ENCODE measurements at places on chromosomes 6 and 20. TPM values are rescaled to one million over a fixed set of nuclear protein-coding genes. Genes with fewer than 3 reads are reported as not detected.

DNA sequence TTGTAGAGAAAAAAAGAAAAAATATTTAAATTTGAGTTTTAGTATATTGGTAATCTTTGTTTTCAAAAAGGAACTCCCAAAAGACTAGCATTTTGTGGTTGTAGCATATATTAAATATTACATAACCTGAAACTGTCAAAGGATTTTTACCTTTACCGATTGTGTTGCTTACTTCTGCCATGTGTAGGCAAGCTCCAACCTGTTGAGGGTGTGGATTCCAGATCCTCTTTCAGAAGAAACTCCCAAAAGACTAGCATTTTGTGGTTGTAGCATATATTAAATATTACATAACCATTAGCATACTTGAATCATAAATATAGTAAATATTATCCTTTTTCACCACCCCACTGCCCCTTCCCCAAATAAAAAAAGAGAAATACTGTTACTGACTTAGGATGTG is 3.2 kb downstream of the DSE start:
- H3K27ac ChIP-seq: no peak overlapping the region
- no peaks in the 10 kb centered on the region for H3K27me3 ChIP-seq
- no peak for DNase-seq
- peaks cover 3% of the 10 kb centered on the region for H3K4me1 ChIP-seq

GRCh38 chr6:70886661-70887060 is 70.2 kb downstream of the B3GAT2 start:
- H3K27me3 ChIP-seq: no peaks in the 10 kb centered on the region
- H3K36me3 ChIP-seq: no peaks in the 10 kb centered on the region
- H3K4me3 ChIP-seq: no peak overlapping the region
- DNase-seq: no peak

GRCh38 chr20:23079016-23079351 is 7.1 kb downstream of the CD93 start:
- no peaks in the 10 kb centered on the region for H3K36me3 ChIP-seq
- H3K4me1 ChIP-seq: no peaks in the 10 kb centered on the region
- H3K27ac ChIP-seq: no peak overlapping the region
- DNase-seq: no peak
- H3K4me3 ChIP-seq: no peak overlapping the region

Gene FAM110A
- 16.8 TPM for total RNA-seq

DNA sequence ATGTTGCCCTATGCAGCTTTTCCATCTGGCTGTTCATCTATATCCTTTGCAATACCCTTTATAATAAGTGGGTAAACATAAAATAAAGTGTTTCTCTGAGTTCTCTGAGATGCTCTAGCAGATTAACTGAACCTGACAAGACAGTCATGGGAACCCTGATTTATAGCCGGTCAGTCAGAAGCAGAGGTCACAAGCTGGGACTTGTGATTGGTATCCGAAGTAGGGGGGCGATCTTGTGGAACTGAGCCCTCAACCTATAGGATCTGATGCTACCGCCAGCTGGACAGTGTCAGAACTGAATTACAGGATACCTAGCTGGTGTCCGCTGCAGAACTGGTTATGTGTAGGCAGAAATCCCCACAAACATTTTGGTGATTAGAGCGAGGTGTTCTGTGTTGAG is 39.0 kb downstream of the SLC17A5 start:
- H3K36me3 ChIP-seq: peaks cover 62% of the 10 kb centered on the region
- no peak for DNase-seq
- no peaks in the 10 kb centered on the region for H3K27me3 ChIP-seq
- no peak overlapping the region for H3K27ac ChIP-seq
- H3K4me3 ChIP-seq: no peak overlapping the region

GRCh38 chr6:52519618-52520017 is 57.2 kb downstream of the TRAM2 start:
- H3K4me3 ChIP-seq: no peak overlapping the region
- H3K4me1 ChIP-seq: peaks cover 39% of the 10 kb centered on the region
- H3K27me3 ChIP-seq: no peaks in the 10 kb centered on the region
- H3K36me3 ChIP-seq: peaks cover 14% of the 10 kb centered on the region

DNA sequence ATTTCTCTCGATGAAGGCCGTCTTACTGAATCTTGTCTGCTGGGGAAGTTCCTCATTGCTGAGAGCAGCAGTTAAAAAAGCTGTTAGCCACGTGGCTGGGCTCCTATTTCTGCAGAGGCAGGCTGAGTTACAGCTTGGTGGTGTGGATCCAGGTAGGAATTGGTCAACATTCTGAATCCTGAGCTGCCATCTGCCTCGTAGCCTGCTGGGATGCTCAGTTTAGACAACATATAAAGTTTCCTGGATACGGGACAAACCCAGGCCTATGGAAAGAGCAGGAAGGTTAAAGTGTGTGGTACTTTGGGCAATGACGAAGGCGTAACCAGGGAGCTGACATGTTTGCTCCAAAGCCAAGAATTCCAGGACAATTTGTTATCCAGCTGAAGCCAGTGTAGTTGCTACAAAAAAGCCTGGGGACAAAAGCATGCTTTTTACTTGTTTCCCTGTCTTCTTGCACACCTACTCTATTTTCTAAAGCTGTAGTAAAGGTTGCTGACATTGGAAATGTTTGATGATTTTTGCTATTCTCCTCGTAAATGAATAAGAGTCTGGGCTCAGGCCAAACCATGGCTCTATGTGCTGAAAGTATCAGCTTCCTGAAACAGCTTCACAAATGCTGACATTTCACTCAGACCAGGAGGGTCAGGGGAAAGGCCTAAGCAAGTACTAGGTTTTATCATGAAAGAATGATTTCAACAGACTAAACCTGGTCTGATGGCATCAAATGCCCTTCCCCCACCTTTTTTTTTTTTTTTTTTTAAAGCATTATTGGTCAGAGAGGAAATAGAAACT is 12.4 kb upstream of the MYLK2 start:
- H3K27ac ChIP-seq: no peak overlapping the region
- H3K4me1 ChIP-seq: no peaks in the 10 kb centered on the region
- H3K36me3 ChIP-seq: no peaks in the 10 kb centered on the region
- H3K27me3 ChIP-seq: no peaks in the 10 kb centered on the region
- no peak for DNase-seq

GRCh38 chr6:125316621-125317020 is 14.9 kb upstream of the HDDC2 start:
- no peaks in the 10 kb centered on the region for H3K4me1 ChIP-seq
- H3K4me3 ChIP-seq: no peak overlapping the region
- no peak for DNase-seq
- no peaks in the 10 kb centered on the region for H3K36me3 ChIP-seq
- H3K27me3 ChIP-seq: no peaks in the 10 kb centered on the region

- H3K4me1 ChIP-seq: no peaks in the 10 kb centered on the region
- DNase-seq: no peak
- H3K36me3 ChIP-seq: no peaks in the 10 kb centered on the region
- H3K27ac ChIP-seq: no peak overlapping the region
- H3K4me3 ChIP-seq: no peak overlapping the region
Measured at GRCh38 chr6:129364037-129364436, 345.9 kb downstream of the ARHGAP18 start.

Gene GABRR1
- total RNA-seq: not detected

DNA sequence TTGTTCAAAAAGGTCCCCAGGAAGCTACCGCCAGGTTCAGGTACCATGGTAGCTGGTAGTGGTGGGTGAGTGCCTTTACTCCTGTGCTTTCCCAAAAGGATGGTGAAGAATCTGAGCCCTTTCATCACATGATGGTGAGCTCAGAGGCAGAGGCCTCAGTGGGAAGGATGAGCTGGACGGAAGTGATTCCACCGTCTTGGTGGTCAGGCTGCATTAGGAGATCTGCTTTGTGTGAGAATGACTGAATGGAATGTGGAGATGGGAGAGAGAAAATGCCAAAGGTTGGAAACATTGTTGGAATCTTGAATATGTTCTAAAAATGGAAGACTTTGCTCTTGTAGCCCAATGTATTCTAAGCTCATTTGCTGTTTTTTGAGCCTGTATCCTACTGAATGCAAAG is 108.1 kb upstream of the SCP2D1 start:
- no peaks in the 10 kb centered on the region for H3K4me1 ChIP-seq
- no peak overlapping the region for H3K4me3 ChIP-seq
- no peaks in the 10 kb centered on the region for H3K27me3 ChIP-seq
- no peak for DNase-seq
- no peak overlapping the region for H3K27ac ChIP-seq

DNA sequence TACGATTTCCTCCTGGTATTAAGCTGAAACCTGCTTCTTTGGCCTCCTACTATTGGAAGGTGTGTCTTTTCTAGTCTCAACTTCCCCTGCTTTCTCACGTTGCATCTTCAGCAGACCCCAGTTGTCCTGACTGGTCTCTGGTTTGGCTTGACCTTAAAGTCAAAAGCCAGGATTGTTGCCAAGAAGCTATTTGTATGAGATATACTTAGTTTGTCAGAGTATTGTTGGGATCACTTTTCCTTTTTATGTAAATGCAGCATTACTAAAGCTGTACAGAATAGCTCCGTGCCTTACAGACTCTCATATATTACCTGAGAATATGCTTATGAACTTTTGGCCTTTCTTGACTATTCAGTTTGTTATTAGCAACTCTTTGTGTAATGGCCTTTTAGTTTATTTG is 61.1 kb downstream of the TSPYL4 start:
- no peaks in the 10 kb centered on the region for H3K36me3 ChIP-seq
- no peak overlapping the region for H3K4me3 ChIP-seq
- no peak overlapping the region for H3K27ac ChIP-seq
- H3K4me1 ChIP-seq: peaks cover 10% of the 10 kb centered on the region
- no peak for DNase-seq

Gene CSNK2A1
- 84.8 TPM for total RNA-seq

- H3K4me1 ChIP-seq: peaks cover 6% of the 10 kb centered on the region
- no peaks in the 10 kb centered on the region for H3K27me3 ChIP-seq
- DNase-seq: no peak
- peak overlapping the region; percentile 75 for H3K27ac ChIP-seq
- H3K4me3 ChIP-seq: peak overlapping the region; percentile 53
Measured at GRCh38 chr6:75494290-75494689, 690 bp upstream of the FILIP1 start.

Data from upper lobe of right lung (tissue), 1 donor.